CD4-positive, alpha-beta T cell (primary cell): ENCODE measurements at places on chromosomes 3 and 15.

GRCh38 chr15:59304807-59305206, 67.9 kb downstream of the MYO1E start:
- DNase-seq, result no peak

DNA sequence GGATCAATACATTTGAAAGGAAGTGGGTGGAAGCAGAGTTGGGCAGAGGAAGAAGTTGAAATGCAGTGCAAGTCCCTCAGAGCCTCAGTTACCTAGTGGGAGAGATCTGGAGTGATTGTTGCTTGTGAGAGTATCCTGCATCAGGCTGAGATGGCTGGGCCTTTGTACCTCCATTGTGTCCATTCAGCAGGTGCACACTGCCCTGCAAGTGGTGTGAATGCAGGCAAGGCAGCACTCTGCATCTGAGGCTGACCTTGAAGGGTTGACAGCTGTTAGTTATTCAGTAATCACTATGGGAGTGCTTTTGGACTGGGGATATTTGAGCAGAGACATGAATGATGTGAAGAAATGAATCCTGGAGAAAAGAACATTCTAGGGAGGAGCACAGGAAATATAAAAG, 25.2 kb downstream of the ATP6V1A start:
- DNase-seq, result no peak

- DNase-seq, result no peak
Observed at GRCh38 chr15:29051422-29051821, 165.6 kb downstream of the APBA2 start.

DNA sequence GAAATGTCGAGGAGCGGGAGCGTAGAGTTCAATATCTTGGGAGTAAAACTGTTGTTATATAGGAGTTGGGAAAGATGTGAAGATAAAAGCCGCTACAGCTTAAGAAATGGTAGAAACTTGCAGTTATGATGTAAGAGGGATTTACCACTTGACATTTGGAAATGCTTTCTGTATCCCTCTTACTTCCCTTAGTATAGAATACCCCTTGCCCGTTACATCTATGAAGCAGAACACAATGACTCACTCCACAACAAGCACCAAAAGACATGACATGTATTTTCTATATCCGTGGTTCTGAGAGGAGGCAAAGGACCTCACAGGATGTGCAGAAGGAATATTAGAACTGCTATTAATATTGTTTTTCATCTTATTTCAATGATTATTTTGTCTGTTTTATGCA, 254.2 kb upstream of the NR2F2 start:
- DNase-seq, result no peak

- no peak for DNase-seq
Observed at GRCh38 chr15:36888011-36888992, 212.0 kb downstream of the MEIS2 start.

GRCh38 chr15:74960995-74961588, 4.5 kb upstream of the RPP25 start:
- DNase-seq, result no peak

DNA sequence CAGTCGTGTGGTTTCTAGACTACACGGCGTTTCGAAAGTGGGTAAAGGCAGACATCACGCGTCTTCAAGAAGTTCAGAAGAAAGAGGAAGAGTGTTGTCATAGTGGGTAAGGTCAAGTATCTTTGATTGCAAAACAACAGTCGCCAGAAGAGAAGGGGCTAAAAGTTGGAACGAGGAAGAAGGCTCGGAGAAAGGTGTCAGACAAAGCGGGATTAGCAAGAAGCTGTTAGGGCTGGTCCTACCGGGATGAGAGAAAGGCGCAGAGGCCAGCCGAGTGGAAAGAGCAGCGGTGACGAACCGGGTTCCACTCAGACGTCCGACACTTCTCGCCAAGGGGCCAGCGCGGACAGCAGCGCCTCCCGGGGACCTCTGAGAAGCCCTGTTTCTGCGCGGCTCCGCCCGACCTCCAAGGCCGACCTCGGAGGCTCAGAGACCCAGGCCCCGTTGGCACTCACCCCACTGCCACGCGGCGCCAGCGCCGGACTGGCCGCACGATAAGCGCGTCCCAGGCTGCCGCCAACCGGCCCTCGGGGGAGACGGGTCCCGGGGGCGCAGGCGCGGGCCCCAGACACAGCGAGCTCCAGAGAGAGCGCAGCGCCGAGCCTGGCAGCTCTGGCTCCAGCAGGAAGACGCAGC, 436 bp downstream of the ADPGK start:
- no peak for DNase-seq

GRCh38 chr3:44516230-44516629, 38.8 kb upstream of the ZNF445 start:
- no peak for DNase-seq

- DNase-seq, result no peak
Observed at GRCh38 chr3:31188112-31188511, 293.7 kb upstream of the GADL1 start.

DNA sequence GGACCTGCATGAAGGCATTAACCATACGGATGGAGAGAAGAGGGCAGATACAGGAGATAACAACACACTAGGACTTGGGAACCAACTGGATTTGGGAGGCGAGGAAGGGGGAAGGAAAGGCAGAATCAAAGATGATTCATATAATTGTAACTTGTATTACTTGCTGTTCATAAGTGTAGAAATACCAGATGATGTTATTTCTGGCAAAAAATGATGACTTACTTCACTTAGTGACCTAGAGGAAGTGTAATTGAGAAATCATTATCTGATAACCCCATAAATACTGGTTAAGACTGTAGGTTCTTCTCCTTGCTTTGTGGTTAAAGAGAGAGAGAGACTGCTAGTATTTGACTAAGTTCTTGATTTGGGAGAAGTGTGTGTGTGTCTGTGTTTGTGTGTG, 50.5 kb upstream of the GK5 start:
- DNase-seq, result no peak

- no peak for DNase-seq
Observed at GRCh38 chr3:170690661-170690981, 104.7 kb upstream of the SLC7A14 start.

- no peak for DNase-seq
Observed at GRCh38 chr3:56902468-56903160, 100.9 kb upstream of the ARHGEF3 start.

DNA sequence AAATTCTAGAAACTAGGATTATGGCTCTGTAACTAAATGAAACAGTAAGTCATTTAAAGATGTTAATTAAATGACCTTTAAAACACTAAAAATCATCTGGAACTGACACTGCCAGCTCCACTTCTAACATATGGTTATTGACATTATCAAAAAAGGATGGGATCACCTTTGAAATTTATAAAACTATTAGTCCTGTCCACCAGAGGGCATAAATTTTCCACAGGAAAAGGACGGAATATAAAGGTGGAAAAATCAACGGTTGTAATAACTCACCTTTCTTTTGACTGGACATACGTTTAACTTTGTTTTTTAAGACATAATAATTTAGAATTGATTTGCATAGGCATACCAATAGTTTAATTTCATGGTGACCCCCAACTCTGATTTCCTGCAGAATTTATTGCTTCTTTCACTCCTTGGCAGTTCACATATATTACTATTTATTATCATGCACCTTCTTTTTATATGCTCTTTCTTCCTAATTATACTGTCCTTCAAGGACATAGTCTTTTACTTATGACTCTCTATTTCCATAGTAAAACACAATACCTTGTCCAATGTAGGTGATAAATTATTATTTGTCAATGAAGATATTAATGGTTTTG, 345.7 kb downstream of the CADM2 start:
- DNase-seq, result no peak

DNA sequence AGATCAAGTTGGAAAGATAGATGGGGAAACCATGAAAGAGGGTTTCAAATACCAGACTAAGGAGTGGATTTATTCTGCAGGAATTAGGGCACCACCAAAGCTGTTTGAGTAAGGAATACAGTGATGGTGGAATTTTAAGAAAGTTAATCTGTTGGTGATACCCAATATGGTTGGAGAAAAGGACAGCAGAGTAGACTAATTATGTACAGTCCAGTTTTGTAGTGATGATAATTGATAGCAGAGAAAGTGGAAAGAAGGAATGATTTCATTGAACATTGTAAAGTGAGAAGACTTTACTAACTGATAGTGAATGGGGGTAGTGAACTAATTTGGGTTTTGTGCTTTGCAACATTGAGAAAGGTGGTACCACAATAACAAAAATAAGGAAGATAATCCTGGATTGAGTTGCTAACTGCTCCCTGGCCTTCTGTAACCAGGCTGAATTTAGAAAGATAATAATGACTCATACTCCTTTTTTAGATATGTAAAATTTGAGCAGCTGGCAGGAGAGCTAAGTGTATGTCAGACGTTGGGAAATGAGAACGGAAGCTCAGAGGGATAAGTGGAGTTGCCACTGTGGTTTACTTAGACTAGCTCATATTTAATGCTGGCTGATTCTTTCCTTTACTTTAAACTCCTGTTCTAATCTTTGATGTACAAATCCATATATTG, 16.9 kb downstream of the TCAIM start:
- no peak for DNase-seq

- no peak for DNase-seq
Observed at GRCh38 chr15:98899272-98900021, 108.1 kb downstream of the PGPEP1L start.

- DNase-seq, result no peak
Observed at GRCh38 chr3:13120928-13121552, 47.8 kb upstream of the IQSEC1 start.

- DNase-seq, result no peak
Observed at GRCh38 chr3:38490281-38491030, 5.7 kb upstream of the EXOG start.

DNA sequence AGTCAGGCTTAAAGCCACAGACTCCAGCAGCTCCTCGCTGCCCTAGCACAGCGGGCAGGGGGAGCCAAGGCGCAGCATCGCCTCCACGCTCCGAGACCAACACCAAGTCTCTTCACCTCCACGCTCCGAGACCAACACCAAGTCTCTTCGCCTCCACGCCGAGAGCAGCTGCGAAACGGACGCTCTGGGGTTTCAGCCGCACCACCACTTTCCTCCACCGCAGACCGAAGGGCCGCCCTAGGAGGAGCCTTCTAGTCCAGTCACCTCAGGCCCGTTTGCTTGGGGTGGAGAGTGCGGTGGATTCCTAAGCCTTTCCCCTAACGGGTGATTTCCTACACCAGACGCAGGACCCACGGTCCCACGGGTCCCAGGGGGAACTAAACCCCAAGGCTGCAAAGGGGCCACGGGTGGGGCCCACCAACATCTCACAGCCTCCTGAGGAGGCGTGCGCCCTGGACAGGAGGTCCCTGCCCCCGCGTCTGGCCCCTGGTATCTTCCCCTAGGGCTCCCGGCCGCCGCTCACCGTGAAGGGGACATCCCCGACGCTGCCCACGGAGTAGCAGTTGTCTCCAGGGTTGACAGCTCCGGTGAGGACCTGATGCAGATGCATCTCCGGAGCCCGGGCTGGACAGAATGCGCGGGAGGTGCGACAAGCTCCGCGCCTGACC, 501 bp downstream of the DMXL2 start:
- peak; percentile 34 for DNase-seq

DNA sequence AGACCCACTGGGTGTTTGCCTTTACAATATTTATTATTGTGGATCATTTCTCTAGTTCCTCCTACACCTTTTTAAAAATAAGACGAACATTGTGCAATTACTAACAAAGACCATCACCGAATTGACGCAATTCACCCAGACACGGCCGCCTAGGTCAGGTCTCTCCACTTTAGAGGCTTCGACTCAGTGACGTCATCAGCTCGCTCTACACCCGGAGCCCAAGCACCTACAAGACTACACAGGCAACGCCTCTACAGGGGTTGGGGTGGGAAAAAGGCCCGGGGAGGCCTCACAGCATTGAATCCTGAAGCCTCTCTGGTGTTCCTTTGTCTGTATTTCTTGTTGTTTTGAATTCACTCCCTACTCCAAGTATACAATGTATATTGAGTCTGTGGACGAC, 16.6 kb downstream of the ZIC4 start:
- no peak for DNase-seq

GRCh38 chr3:179100652-179101051, 29.0 kb upstream of the ZMAT3 start:
- DNase-seq, result no peak

- DNase-seq, result no peak
Observed at GRCh38 chr15:28058082-28058481, 41.0 kb downstream of the OCA2 start.

DNA sequence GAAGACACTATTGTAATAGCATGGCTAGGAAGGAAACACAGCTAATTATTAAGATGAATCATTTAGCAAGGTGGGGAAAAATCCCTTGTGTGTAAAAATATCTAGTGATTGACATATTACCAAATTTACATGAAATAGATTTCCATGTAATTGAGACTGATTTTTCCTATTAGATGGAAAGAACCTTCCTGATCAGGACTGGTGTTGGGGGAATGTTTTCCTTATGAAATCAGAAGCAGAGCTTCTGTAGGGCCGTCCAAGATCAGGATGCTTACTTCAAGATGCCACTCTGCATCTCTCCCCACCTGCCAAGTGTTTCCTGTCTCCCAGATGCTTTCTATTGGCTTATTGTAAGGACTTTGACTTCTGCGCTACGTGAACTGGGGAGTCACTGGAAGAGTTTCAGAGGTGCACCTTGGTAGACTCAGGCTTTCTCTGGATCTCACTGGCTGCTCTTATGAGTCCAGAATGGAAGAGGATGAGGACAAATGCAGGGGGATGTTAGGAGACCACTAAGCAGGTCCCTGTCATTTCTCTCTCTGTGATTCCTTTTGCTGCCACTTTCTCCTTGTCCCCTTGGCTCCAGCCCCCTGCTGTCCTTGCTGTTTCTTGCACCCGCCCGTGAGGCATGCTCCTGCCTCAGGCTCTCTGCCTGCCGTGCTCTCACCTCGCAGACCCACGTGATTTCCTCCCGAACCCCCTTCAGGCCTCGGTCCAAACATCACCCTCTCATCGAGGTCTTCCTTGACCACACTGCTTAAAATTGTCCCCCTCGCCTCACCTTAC, 30.1 kb downstream of the BTD start:
- no peak for DNase-seq

- no peak for DNase-seq
Observed at GRCh38 chr3:153166206-153166605, 4.2 kb downstream of the RAP2B start.

GRCh38 chr15:87604857-87605446, 651.6 kb downstream of the NTRK3 start:
- no peak for DNase-seq

DNA sequence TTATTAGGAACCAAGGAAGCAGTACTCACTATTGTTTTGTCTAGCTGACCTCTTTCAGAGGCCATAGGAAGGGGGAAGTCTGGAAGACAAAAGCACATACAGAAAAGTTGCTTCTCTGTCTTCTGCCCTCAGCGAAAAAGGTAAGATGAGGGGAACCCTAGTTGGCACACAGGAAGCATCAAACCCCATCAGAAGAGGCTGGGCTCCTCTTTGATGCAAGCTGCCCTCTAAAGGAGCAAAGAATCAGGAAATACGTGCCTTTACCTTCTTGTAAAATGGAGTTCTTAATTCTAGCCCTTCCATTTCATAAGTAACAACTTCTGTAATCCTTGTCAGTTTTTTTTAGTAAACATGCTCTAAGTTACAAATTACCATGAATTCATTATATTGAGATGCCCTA, 12.5 kb downstream of the SPINK8 start:
- no peak for DNase-seq

- no peak for DNase-seq
Observed at GRCh38 chr15:77087213-77087612, 16.3 kb upstream of the TSPAN3 start.

- no peak for DNase-seq
Observed at GRCh38 chr3:171503817-171504216, 43.6 kb upstream of the TNIK start.
